ENCODE measurements at places on chromosomes 7 and 10. TPM values are rescaled to one million over a fixed set of nuclear protein-coding genes. Genes with fewer than 3 reads are reported as not detected.

Gene SYT15
- total RNA-seq: 1.0 TPM

GRCh38 chr10:6346631-6347030 is 143.9 kb downstream of the PFKFB3 start:
- DNase-seq: no peak

- DNase-seq: no peak
Observed at GRCh38 chr10:86168256-86168655, 198.3 kb downstream of the GRID1 start.

Gene ADGRA1
- total RNA-seq: not detected

All from renal cortical epithelial cell (primary cell).